ENCODE measurements at places on chromosomes 3 and 15. TPM values are rescaled to one million over a fixed set of nuclear protein-coding genes. Genes with fewer than 3 reads are reported as not detected.

GRCh38 chr15:98942431-98942830 lies 65.2 kb downstream of the PGPEP1L start:
- ATAC-seq, result no peak

DNA sequence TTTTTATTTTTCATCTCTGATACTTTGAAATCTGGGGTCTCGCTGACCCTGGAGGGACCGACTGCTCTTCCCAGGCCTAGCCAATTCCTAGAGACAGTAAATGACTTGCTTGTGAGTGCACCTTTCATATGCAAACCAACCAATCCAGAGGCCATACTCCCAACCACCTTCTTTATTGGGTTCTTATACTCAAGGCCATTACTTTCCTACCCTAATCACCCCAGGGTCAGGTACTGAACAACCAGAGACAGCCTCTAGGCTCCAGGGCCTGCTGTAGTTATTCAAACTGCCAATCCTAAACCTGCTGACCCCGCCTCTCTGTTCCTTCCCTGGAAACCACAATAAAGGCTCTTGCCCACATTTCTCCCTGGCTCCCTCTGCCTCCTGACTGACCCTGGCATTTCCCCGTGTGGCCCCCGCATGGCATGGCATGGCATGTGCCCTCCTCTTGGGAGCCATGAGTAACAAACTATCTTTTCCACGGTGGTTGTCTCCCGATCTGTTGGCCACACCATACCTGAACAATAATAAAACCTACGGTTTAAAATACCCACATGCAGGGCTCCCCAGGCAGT lies 42.9 kb downstream of the ADCY5 start:
- no peak for ATAC-seq

- ATAC-seq, result peak; percentile 65
These were observed 67.8 kb downstream of the SLCO3A1 start for GRCh38 chr15:91921188-91921842.

- ATAC-seq, result peak; percentile 21
These were observed 2.8 kb downstream of the HEMK1 start for GRCh38 chr3:50572158-50572557.

- ATAC-seq, result peak; percentile 4
These were observed 19.3 kb downstream of the TBC1D21 start for GRCh38 chr15:73892446-73893226.

- ATAC-seq, result no peak
These were observed 36.3 kb upstream of the TMC3 start for GRCh38 chr15:81410318-81410753.

GRCh38 chr3:47011371-47011770 lies 31.9 kb downstream of the NBEAL2 start:
- ATAC-seq, result no peak

Gene TBC1D23
- total RNA-seq, result 26.5 TPM

Gene EPHB3
- total RNA-seq, result not detected

Gene P3H2
- total RNA-seq, result not detected

Gene TSPAN3
- total RNA-seq, result 27.6 TPM
